ENCODE measurements at places on chromosomes 6 and 20.

GRCh38 chr6:3696525-3697088 lies 54.9 kb downstream of the PXDC1 start:
- DNase-seq: no peak

GRCh38 chr6:15491986-15492269 lies 170.9 kb downstream of the DTNBP1 start:
- no peak for DNase-seq

GRCh38 chr6:42391441-42391840 lies 60.3 kb downstream of the TRERF1 start:
- no peak for DNase-seq

- DNase-seq: no peak
These were observed 1.5 kb upstream of the OR2J1 start for GRCh38 chr6:29097803-29098202.

DNA sequence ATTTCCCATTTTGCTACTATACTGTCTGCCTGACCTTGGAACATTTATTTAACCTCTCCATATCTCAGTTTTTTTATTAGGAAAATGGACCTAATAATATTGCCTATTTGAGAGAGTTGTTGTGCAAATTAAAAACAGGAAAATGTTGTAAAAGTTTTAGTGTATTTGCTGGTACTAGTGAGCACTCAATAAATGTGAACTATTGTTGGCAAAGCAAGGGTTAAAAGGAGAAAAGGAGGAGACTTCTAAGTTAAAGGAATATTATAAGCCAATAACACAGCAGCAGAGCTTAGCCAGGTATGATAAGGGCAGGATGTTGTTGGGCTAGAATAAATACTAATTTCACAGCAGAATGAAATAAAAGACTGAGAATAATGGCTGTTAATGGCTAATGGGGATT lies 211.9 kb upstream of the FUT9 start:
- DNase-seq: no peak

DNA sequence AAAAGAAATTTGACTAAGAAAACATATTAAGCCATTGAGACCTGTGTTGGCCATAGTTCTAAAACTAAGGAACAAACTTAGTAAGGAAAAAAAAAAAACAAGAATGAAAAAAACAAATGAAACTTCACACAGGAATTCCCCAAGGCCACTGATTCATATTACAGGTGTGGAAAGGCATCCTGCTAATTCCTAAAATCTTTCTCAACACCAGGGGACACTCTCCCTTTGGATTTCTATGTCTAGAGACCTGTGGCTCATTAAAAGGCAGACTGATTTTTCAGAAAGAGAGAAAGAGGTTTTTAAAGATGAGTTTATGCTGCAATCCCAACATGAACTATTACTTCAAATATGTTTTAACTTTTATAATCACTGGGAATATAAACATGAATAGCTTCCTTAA lies at the start of gene OR12D1:
TSS of gene OR12D1 (plus strand) at position 341 of the 400 bp plus-strand sequence.
- DNase-seq: no peak

DNA sequence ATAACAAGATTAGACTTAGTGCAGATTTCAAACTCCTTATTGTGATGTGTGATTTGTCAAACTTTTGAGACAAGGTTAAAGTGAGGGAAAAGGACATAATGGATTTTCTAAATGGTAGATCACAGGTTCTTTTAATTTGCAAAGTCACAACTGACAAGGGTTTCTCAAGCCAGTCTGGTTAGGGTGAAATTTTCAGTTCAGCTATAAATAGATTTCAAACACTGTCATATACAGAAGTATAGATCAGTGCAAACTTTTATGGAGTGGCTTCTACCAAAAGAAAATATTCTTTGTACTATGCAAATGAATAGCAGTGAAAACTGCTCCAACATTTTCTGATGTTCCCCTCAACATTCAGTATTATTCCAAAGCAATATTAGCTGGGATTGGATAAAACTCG lies 337.1 kb upstream of the MAN1A1 start:
- no peak for DNase-seq

GRCh38 chr6:166932116-166932515 lies 24.2 kb downstream of the RNASET2 start:
- DNase-seq: no peak

- DNase-seq: no peak
These were observed 2.5 kb downstream of the DEFB132 start for GRCh38 chr20:259981-260380.

- DNase-seq: no peak
These were observed 58.4 kb downstream of the TRIM38 start for GRCh38 chr6:26021001-26021349.

DNA sequence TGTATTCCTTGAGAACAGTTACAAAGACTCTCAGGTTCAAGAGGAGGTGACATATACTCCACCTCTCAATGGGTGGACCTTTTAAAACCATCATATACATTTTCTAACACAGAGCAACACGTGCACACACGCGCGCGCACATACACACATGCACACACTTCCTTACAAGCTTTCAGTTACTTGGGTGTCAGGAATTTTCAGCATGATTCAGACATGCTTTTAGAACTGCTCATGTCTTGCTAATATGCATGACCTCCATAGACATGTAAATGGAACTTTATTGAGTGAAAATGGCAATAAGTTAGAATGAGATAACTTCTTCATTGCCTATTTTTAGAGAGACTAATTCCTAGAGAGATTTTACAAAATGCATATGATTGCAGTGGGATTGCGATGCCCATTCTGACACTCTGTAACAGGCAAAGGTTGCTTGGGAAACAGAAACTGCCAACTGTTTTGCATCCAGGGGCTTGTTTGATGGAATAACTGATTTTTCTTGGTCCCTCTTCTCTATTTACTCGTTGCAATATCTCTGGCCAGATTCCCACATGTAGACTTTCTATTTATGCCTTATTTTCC lies 531.4 kb upstream of the RNF217 start:
- DNase-seq: no peak

GRCh38 chr20:56395166-56395565 lies 2.7 kb downstream of the CSTF1 start:
- no peak for DNase-seq
